LoVo (cell line): ENCODE measurements at places on chromosomes 12 and 14.

DNA sequence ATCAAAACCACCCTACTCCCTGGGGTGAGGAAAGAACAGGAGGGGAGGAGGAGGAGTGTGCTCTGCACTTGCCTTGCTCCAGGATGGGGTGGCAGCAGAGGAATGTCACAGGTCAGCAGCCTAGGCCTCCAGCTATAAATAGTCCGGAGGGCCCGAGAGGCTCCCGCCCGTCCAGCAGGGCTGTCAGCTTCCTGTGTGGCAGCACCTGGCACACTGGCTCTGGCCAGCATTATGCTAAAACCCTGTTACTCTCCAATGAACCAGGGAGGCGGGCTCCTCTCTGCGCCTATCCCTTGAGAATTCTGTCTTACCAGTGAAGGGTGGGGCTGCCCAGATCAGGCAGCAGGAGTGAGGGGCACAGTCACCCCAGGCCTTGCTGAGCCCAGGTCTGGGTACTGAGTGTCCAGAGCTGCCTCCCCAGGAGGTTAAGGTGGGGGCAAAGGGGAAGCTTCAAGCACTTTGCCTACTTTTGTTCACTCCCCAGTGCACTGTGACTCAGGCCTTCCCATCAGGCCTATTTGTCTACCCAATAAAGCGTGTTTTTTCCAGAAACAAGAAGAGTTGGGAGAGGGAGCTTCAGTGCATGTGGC is 1.2 kb upstream of the COX14 start:
- DNase-seq, result peak; percentile 45

GRCh38 chr14:87944987-87945604 is 47.9 kb downstream of the GALC start:
- DNase-seq, result peak; percentile 48

DNA sequence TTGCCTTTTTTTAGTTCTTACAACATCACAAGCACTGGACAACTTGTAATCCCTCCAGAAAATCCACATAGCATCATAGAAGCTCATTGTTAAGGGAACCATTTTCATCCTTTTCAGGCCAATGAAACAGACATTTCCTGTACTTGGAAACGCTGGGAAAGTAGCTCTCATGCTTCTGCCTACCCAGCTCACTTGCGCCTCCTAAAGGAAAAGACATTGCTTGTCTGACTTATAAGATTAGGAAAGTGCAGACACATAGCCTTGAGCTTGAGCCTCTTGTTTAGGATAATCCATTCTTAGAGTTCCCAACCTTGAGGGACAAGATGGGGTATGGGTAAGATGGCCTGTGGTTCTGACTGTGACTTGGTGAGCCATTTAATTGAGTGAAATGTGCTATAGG is 589.5 kb downstream of the NOVA1 start:
- no peak for DNase-seq

DNA sequence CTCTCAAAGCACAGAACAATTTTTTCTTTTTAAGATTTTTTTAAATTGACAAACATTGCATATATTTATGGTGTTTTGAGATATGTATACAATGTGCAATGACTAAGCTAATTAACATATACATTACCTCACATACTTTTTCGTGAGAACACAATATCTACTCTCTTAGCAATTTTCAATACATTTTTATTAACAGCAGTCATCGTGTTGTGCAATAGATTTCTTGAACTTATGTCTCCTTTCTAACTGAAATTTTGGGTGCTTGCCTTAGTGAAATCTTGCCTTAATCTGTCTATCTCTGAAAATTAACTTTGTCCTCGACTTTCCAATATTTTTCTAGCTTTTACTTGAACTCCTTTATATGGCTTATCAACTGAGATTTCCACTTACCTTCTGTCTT is 6.8 kb downstream of the OR10A7 start:
- DNase-seq, result no peak

- DNase-seq, result no peak
Observed at GRCh38 chr12:107552263-107552662, 133.3 kb upstream of the PWP1 start.

GRCh38 chr14:31947680-31948595 is 129.2 kb upstream of the ARHGAP5 start:
- no peak for DNase-seq

GRCh38 chr12:44875417-44875953 is 630 bp downstream of the NELL2 start:
- no peak for DNase-seq

DNA sequence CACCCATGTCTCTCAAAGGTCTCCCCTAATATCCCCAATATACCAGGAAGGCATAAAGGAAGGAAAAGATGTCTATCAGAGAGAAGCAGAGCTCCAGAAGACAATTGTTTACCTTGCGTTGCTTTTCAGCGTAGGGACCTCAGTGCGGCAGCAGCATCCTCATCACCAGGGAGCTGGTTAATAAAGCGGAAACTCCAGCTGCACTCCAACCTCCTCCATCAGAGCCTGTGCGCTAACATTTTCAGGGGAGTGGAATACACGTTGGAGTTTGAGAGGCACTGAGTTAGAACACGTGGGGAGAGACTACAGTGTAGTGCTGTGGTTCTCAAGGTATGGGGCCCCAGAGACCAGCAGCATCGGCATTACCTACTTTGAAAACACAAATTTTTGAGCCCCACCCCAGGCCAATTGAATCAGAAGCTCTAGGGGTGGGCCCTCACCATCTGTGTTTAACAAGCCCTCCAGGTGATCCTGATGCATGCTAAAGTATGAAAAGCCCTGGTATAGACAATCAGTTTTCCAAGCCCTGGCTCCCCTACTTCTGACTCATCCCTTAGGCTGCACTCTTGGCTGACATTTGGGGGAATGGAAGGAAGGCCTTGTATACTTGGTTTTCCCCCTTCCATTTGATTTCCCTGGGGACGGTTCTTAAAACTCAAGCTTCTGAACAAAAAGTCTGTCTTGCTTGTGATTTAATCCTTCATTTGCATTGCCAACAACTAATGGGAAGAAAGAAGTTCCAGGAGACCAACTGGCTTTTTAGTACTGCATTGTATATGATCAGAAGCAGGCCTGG is 419.0 kb upstream of the CCDC196 start:
- DNase-seq, result no peak

DNA sequence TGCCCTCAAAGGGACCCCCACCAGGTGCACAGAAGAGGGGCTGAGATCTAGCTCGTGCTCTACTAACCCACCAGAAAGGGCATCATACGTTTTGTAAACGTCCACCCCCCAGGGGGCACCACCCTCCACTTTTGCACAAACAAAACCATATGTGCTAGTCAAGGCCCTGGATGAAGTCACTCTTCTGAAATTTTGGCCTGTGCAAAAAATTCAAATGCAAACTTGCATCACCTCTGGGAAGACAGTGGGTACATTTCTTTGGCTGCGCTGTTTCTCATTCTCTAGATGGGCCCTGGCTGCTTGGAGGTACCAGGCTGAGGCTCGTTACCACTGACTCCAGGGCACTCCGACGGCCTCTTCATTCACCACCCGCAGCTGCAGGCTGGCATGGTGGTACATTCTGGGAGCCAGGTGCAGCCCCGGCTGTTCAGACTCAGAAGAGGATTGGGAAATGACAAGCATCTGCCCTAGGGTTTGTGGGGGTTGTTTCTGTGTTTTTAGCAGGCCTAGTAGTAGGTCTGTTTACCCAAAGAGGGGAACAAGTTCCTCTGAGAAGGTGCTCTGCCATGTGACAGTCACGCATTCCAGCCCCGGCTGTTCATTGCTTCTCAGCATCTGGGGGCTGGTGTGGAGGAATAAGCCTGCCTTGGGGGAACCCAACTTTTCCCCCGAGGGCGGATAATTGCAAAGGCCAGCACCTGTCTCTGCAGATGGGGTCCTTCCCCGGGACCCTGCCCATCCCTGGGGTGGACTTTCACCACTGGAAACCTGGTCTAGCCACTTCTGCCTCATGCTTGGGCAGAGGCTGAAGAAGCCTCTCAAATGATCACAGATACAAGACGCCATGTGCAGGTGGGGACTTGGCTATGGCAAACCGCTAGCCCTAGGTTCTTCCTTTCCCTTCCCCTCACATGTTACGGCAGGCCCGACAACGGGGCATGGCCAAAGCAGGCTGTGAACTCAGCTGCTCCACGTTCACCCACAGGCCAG is 147.6 kb downstream of the DPF3 start:
- no peak for DNase-seq

GRCh38 chr14:88551980-88552431 is 2.8 kb downstream of the PTPN21 start:
- DNase-seq, result no peak

DNA sequence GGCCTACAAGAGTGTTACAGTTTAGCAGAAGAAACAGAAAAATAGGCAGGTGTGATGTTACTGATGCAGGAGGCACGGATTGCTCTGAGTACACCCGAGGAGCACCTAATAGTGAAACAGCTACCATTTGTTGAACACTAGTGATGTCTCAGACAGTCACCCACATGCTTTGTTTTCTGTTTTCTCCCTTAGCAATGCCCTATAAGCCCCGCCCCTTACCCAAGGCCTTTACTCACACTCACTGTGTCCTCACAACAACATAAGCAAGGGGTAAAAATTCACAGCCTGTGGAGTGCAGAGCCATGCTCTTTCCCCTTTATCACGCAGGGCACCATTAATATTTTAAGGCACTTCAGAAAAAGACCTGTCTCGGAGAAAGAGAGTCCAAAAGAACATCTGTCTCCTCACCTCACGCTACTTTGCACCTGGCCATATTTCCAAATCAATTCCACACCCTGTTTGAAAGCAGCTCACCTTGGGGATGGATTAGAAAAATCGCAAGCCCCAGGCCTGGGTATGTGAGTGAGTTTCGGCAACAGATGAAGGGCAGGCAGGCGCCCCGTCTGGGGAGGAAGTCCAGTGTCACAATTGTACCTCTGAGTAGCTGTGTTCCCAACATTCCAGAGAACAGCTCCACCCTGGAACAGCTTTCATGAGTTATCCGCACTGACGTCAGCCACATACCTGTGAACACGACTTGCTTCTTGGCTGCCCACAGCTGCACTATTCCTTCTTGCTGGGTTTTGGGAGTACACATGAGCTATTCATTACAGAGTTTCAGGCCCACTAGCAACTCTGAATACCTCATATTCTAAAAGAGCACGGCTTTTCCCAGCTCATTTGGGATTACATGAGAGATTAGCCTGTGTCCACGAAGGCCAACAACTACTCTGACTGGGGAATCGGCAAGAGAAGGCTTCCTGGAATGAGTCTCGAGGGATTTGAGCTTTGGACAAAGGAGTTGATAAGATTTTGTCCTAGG is 26.0 kb downstream of the MAPK1IP1L start:
- DNase-seq, result peak; percentile 91

GRCh38 chr14:71094722-71095121 is 187.5 kb downstream of the PCNX1 start:
- DNase-seq, result no peak

DNA sequence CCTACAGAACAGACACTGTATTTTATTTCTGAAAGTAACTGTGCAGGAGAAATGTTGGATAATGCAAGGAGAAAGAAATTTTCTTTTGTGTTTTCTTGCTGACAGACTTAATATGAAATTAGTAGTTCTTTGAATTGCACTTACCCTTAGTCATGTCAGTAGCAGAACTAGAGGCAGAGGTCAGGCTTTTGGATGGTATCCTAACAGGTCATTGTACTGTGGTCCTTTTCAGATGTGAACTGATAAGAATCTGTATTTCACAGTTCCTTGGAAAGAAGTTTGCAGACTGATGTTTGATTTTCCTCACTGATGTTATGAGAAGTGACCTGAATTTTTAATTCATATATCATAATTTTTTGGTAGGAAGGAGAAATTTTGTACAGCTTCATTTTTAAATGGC is 46.0 kb downstream of the VRK1 start:
- no peak for DNase-seq

DNA sequence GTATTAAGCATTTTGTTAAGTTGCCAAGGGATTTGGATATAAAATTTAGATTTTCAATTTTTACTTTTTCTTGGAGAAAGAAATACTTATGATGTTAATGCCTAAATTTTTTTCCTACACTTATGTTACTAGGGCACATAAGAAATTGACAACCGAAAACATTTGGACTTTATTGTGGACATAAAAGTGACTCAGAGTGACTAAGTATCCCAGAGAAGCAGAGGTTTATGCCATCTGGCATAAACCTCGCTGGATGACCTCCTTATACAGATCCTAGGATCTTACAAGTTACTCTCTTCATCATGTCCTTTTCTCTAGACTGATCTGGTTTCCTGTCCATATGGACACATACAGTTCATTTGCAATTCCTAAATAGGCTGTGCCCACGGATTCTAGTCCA is 89.8 kb downstream of the RERG start:
- peak; percentile 26 for DNase-seq

DNA sequence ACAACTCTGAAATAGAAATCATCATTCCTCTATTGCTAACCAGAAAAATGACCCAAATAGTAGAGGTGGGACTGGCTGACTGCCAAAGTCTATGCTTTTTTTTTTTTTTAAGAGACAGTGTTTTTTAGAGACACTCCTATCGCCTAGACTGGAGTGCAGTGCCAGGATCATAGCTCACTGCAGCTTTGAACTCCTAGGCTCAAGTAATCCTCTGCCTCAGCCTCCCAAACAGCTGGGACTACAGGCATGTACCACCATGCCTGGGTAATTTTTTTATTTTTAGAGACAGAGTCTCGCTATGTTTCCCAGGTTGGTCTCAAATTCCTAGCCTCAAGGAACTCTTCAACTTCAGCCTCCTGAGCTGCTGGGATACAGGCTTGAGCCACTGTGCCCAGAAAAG is 19.2 kb downstream of the NR2C1 start:
- no peak for DNase-seq

DNA sequence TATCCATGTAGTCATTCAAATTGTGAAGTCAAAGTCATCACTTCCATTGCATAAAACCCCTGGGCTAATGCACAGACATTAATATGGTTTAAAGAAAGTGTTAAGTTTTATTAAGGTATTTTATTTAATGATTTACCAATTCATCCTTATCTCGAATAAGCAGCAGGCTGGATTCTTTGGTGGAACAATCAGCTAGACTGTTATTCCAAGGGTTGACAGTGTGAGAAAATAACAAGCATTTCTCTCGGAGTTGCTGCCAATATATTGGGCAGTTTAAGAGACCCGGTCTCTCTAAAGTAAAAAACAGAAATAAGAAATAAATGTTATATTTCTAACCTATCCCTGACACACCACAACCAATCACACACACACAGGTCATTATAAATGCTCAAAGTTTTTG is 9.4 kb downstream of the KLRB1 start:
- no peak for DNase-seq

DNA sequence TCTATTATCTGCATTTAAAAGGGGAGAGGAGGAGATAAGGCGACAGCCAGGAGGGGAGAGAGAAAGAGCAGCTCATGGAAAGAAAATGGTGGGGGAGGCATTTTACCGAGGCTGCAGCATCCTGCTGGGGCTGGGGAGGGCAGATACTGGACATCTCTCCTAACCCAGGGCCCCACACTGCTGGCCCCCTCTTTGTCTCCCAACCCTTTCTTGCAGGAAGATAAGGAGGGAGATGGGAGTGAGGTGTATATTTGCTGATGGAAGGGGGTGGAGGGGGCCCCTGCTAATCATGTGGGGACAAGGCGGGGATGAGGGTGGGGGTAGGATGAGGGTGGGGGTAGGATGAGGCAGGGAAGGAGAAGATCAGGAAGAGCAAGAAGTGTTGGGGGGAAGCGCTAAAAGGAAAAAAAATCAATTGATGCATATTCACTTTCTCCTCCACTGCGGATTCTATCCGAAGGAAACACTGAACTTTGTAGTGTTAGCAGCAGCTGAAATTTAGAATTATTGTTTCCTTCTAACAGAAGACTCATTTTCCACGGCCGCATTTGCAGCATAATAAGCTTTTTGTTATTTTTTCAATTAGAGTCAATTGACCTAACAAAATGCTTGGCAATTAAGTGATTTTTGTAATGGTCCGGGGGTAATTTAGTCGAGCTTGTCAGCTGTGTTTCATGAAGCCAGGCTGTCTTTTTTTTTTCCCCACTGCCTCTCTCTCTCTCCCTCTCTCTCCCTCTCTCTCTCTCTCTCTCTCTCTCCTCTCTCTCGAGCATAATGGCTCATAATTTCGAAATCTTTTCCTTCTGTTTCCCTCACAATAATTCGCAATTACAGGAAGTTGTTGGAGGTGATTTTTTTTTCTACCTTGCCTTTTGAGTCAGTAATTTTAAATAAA is 1134.6 kb downstream of the BCL11B start:
- no peak for DNase-seq
